ENCODE measurements at places on chromosomes 6 and 20.

DNA sequence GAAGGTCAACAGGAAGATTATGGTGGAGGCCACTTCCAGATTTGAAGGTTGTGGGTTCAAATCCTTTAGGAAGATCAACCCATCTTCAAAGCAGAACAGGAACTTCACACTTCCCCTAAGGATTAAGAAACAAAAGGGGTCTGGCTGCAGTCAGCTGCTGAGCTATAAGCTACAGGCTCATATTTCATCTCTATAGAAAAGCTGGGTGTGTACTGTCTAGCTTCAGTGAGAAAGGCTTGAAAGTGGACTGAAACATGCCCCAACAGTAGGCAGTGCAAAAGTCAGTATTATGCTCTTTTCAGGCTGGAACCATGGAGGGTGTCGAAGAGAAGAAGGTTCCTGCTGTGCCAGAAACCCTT is 60.1 kb upstream of the SPDEF start:
- no peak for DNase-seq

GRCh38 chr20:3228750-3229032 is 10.3 kb downstream of the SLC4A11 start:
- DNase-seq = no peak

DNA sequence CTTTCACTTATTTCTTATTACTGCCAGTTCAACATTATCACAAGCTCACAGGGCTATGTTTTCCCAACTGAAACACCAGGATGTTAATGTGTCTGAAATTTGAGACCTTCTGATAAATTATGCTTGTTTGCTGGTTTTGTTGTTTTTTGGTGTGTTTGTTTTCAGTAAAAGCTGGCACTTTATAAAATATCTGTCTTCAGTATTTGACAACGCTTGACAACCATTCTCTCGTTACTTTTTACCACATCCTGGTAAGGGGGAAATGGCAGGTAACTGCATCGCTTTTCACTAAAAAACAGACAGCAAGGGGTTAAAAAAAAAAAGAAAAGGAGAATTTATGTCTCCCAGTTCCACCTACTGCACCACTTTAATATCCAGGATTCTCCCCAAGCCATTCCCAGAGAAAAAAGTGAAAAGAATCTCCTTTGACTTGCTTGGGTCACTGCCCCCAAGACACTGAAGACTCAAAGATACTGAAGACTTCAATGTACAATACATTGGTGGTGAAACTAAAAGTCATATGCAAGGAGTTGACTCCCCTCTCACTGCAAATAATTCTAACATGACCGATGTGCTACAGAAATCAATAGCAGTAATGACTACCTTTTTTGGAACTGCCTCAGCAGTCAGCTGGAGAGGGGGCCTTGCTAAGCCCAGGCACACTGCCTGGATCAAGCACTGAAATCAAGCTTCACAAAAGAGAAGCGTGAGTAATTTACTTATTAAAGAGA is 88.9 kb downstream of the HIVEP2 start:
- no peak for DNase-seq

DNA sequence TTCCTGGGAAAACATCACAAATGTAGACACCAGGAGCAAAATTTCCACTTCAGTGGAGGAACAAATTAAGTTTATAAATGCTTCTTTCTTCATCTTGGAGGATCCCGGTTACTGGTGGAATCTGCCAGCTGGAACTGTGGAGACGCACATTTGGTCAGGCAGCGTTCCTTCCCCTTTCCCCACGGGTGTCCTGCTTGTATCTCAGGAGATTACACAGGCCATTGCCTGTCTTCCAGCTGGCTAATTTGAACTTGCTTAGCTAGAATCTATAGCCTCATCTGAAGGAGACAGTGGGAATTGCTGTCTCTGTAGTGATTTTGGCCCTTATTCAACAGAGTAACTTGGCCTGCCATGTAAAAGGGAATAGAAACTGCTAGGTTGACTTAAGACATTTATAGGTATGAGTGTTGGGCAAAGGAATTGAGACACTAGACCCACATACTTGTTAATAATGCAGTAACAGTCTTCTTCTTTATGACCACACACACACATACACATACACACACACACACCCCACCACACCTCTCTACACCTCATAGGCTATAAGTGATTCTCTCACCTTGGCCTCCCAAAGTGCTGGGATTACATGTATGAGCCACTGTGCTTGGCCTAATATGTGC is 34.4 kb downstream of the TSBP1 start:
- DNase-seq = no peak

GRCh38 chr6:150636808-150637207 is 37.1 kb downstream of the PLEKHG1 start:
- DNase-seq = no peak

GRCh38 chr20:33305589-33306057 is 22.6 kb downstream of the BPIFB1 start:
- DNase-seq = no peak

- DNase-seq = no peak
Observed at GRCh38 chr20:10513931-10514575, 78.9 kb downstream of the SLX4IP start.

DNA sequence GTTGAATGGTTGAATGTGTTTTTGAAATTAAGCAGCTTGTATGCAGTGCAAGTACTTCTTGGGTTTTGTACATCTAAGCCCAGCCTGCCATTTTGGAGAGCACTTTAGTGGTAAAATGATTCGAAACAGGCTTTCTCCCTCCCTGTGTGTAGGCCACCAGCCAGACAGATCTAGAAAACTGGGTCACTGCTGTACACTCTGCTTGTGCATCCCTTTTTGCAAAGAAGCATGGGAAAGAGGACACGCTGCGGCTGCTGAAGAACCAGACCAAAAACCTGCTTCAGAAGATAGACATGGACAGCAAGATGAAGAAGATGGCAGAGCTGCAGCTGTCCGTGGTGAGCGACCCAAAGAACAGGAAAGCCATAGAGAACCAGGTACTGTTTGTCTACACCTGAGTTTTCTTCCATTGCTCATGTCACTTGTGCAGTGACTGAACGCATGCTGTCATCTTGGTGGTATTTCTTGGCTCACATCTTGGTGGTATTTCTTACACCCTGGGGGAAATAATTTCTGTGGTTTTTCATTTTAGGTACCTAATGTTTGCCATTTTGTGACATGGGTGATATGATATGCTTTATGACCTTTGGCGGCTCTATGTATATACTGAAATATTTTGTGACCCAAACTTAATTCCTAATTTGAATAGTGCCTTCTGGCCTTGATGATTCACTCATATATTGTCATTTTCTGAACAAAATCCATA is 115.7 kb upstream of the CLDN20 start:
- no peak for DNase-seq

DNA sequence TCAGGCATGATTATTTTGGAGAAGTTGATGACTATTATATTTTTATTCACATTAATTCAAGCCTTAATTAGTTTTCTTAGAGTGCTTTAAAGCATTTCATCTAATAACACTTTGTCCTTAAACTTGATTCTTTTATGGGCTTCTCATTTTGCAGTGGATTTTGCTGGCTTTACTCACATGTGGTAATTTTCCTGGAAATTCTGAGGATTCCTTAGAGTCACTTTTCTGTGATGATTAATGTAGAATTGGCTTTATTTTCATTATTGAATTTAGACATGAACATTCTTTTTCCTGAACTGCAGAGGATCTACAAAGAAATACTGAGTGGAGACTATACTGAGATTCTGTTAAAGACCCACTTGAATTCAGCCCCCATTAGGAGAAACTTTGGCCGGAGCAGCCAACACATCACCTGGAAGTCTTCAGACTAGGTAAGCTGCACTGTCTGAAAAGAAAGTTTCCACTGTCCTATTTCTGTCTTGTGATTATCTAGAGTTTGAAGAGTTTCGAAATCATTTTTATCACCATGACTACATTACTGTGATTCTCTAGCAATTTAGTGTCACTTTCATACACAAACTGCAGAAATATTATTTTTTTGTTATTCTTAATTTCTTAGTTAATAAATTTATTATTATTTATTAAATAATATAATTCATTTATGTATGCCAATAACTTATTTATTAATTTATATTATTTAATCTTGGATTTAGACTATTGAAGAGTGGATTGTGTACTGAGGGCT is 1.9 kb downstream of the RFPL4B start:
- no peak for DNase-seq

GRCh38 chr6:4114123-4114522 is 21.3 kb downstream of the ECI2 start:
- DNase-seq = no peak

- no peak for DNase-seq
Observed at GRCh38 chr6:15213838-15214400, 31.9 kb upstream of the JARID2 start.

GRCh38 chr6:168724669-168725570 is 283.9 kb downstream of the SMOC2 start:
- DNase-seq = no peak

- DNase-seq = no peak
Observed at GRCh38 chr6:133551436-133551835, 310.3 kb downstream of the EYA4 start.

DNA sequence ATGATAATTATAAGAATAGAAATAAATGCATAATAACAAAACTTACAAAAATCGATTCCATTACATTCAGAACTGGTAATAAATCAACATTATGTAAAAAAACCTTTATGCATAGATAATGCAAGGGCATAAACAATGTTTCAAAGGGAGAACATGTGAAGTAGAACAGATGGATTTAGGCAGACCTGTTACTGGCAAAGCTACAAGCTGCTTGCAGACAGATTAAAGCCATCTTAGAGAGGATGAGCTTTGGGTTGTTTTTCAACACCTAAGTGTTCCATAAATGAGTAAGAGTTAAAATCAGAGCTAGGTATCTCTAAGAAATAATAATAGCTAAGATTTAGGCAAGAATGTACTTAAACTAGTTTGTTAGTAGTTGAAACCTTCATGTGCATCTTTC is 37.2 kb downstream of the SNAP25 start:
- no peak for DNase-seq

DNA sequence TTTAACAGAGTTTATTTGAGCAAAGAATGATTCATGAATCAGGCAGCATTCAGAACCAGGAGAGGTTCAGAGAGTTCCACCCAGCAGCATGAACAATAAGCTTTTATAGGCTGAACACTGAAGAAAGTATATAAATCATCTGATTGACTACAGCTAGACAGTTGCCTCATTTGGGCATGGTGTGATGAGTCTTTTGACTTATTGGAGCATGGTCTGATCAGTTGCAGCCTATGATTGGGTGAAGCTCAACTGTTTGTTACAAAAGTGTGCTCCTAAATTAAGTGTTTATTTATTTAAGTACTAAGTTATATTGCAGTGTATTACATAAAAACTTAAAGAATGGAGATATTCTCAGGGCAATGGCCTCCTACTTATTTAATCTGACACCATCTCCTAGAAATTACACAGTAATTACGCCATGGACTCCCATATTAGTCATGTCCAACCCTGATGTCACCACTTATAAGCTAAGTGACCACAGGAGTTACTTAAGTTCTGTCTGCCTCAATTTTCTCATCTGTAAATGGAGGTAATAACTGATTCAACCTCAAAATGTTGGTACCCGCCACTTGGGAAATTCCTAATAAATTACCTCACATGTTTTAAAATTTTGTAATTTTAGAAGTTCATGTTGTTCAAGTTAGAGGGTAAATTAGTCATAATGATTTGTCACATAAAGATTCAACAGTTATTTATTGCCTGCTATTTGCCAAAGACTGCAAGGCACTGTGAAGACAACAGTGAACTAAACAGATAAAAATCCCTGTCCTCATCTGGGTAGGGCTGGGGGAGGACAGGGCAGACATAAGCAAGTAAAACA is 15.2 kb upstream of the ROS1 start:
- no peak for DNase-seq

GRCh38 chr6:3531481-3531880 is 74.6 kb upstream of the SLC22A23 start:
- DNase-seq = no peak

- no peak for DNase-seq
Observed at GRCh38 chr6:311679-312220, 19.5 kb downstream of the DUSP22 start.

GRCh38 chr6:141484711-141485110 is 648.0 kb upstream of the GJE1 start:
- DNase-seq = peak; percentile 36

DNA sequence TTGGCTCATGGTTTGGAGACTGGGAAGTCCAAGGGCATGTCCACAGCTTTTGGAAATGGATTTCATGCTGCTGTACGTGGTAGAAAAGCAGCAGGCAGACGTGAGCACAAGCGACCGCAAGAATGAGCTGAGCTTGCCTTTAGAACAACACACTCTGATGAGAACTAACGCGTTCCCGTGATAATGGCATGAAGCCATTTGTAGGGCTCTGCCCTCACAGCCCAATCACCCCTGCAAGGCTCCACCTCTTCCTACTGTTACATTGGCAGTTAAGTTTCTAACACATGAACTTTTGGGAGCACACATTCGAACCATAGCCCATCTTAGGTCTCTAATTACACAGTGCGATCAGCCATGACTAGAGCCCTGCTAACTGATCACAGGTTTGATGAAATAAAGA is 107.5 kb upstream of the TMEM170B start:
- DNase-seq = no peak
